ENCODE measurements at places on chromosomes 2 and 18.

DNA sequence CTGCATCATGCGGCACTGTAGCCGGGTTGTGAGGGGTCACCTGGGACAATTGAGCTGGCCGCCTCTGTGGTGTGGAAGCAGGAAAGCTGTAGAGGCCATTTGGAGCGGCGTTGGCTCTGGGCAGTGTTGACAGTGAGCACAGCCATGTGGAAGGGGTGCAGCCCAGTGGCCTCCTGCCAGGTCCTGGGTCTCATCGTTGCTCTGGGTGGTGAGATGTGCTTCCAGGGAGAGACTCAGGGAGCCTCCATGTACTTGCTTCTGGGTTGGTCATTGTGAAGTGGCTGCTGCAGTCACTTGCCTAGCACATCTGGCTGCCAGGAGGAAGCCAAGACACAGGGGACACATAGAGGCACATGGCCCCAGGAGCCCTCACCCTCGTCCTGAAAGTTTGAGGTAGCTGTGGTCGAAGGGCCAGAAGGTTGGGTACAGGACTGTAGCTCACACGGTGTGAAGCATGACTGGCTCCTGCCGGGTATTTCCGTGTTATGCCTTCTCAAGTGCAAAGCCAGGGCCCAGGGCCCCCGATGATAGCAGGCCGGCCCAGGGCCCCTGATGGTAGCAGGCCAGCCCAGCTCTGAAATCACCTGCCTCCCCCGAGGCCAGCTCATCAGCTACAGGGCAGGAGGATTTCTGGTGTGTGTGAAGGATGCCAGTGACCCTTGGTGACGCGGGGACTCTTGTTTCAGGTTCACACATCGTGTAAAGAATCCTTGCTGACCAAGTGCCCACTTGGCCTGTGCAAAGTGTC lies 82.6 kb downstream of the DGKD start:
- DNase-seq: peak; percentile 5

GRCh38 chr2:8743261-8743660 lies 61.4 kb downstream of the ID2 start:
- no peak for DNase-seq

DNA sequence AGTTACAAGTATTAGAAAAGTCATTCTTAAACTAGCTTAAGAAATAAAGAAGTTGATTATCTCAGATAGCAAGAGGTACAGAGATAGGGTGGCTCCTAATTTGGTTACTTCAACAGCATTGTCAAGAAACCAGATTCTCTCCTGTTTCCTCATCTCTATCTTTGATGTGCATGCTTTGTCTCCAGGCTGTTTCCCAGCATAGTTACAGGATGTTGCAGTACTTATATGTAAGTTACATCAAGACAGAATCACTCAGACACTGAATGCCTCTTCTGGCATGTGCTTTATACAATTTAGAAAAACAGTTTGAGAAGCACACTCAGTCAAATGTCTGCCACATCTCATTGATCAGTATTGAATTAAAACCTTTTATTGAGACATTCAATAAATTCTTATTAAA lies 189.5 kb upstream of the UBE2E3 start:
- no peak for DNase-seq

DNA sequence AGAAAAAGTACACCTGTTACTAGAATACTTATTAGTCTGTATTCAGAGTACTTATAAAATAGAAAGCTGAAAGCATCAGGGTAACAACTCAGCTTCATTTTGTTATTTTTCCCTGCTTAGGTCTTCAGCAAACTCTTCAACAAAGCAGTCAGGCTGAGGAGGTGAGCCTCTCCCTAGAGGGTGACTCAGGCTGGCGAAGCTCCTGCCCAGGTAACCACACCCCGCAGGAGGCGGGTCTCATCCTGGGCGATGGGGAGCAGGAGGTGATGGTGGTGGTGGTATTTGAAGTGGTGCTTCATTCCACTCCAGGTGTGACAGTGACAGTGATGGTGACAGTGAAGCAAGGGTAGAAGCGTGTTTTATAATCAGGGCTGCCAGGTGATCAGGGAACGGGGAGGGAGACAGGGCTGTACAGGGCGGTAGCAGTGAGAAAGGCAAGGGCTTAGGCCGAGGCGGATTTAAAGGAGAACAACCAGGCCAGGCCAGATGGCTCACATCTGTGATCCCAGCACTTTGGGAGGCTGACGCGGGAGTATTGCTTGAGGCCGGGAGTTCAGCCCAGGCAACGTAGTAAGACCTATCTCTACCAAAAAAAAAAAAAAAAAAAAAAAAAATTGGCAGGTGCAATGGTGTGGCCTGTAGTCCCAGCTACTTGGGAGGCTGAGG lies 127.1 kb downstream of the SOCS6 start:
- no peak for DNase-seq
